Spleen (tissue), 13 donors: ENCODE measurements at places on chromosomes 2 and 18.

DNA sequence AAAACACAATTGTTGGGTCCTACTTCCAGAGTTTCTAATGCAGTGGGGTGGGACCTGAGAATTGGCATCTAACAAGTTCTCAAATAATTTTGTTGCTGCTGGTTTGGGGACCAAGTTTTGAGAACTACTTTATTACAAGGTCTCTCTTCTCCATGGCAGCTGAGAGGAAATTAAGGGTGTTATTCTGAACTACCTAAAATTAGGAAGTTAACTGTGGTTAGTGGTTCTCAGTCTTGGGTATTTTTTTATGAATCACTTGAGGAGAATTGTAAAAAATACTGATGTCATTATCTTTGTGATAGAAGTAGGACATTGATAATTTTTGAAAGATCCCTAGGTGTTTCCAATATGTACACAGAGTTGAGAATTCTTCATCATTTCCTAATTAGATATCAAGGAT, 210.2 kb downstream of the MC4R start:
- DNase-seq: no peak

GRCh38 chr2:10794876-10795275, 17.7 kb downstream of the PDIA6 start:
- no peak for DNase-seq

GRCh38 chr2:161228511-161229240, 68.4 kb downstream of the TANK start:
- no peak for DNase-seq

DNA sequence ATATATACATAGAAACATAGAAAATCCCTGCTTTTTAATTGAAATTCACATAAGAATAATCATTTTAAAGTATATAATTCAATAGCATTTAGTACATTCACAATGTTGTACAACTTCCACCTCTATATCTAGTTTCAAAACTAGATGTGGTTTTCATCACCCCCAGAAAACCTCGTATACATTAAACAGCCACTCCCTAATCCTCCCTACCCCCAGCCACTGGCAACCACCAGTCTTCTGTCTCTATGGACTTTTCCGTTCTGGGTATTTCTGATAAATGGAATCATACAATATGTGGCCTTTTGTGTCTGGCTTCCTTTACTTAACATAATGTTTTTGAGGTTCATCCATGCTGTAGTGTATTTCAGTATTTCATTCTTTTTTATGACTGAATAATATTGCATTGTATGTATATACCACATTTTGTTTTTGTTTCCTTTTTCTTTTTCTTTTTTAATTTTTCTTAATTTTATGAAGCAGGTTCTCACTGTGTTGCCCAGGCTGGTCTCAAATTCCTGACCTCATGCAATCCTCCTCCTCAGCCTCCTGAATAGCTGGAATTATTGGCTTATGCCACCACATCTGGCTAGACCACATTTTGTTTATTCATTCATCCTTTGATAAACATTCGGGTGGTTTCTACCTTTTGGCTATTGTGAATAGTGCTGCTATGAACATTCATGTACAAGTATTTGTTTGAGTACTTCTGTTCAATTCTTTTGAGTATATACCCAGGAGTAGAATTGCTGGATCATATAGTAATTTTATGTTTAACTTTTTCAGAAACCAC, 50.6 kb upstream of the RNF152 start:
- DNase-seq: no peak

DNA sequence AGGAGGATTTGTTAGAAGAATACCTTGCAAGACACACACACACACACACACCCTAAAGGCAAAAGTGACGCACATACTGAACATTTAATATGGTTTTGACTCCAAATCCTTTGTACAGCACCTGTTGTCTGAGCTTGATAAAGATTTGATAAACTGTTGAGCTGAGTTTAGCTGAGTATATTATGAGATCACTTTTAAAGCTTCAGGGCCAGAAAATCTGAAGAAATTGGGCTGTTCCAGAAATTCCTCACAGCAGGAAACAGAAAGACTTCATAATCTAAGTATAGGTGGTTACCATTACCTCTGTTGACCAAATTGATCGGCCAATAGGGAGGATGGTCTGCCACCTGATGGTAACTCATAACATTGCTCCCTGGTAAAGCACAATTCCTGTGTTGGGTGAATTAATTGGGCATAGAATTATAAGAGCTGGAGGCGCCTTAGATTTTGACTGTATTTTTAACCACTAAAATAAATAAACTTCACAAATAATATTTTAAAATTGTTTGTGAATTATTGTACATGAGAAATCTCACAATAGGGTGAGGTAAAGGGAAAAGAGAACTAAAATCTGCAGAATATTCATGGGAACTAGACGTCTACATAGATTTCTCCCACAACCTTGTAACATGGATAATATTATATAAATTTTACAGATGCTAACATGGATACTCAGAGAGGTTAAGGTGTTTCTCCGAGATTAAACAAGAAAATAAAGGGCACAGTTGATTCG, 21.8 kb upstream of the RPIA start:
- DNase-seq: no peak

- DNase-seq: no peak
Measured at GRCh38 chr2:67625690-67626475, 228.8 kb downstream of the ETAA1 start.

DNA sequence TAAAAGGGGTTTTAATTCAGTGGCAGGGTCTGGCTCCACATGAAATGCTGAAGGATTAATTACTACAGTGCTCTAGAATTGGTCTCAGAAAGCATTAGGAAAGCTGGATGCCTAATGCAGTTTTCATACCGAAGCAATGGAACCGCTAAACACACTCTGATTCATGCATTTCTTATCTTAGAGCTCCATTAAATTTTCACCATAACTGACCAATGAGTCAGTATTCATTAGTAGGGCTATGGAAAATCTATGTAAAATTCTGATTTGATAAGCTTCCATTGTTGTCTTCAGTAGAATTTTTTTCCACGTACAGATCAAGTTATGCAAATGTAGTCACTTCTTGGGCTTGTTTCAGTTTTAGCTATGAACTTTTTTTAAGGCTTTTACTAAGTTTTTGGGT, 359.9 kb downstream of the ARHGAP15 start:
- DNase-seq: no peak

GRCh38 chr2:128720080-128721022, 401.7 kb upstream of the HS6ST1 start:
- no peak for DNase-seq

DNA sequence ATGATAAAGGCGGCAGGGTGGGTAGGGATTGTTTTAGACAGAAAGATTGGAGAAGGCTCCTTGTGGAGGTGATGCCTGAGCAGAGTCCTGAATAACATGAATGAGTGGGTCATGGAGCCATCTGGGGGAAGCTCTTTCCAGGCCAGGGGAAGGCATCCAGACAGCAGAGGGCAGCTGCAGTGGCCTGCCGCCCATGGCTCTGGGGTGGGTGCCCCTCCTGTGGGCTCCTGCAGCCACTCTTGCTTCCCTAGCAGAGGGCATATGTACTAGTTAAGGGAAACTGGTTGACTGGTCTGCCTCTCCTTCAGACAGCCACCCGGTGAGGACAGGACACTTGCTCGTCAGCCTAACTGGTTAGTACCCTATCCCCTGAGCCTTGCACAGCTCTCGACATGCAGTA, 46.5 kb upstream of the SLC1A4 start:
- no peak for DNase-seq

DNA sequence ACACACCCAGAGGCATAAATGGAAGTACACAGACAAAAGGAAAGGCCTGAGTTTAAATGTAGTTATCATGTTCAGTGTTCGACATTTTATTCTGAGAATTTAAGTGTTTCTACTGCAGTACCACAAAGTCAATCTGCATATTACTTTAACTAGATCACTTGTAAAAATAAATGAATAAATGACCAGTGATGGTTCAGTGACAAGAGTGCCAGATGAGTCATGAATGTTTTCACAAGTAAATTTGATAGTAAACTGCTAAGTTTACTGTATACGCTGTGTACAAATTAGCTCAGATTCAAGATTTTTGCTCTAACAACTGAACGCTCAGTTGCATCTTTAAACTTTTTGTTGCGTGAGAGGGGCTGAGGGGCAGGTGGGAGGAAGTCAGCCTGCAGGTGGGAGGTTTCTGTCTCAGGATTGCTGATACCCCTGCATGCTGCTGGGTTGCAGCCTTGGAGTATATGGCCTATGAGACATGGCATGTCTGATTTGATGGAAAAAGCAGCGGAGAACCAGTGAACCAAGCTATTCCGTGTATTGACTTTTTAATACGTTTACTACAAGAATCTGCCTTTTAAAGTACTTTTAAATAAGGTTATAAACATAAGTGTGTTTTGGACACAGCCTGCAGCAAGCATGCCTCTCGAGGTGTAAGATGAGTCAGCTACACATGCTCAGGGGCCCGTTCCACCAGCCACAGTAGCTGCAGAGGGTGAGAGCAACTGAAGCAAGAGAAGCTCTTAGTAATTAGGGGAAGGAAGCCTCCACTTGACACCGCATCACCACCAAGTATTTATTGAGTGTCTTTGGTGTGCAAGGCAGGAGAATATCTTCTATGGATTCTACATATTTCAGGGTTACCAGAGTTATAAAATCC, 245.1 kb downstream of the NEDD4L start:
- no peak for DNase-seq

- no peak for DNase-seq
Measured at GRCh38 chr2:65403529-65403915, 28.9 kb downstream of the SPRED2 start.

GRCh38 chr2:5125017-5125730, 567.0 kb upstream of the SOX11 start:
- no peak for DNase-seq

DNA sequence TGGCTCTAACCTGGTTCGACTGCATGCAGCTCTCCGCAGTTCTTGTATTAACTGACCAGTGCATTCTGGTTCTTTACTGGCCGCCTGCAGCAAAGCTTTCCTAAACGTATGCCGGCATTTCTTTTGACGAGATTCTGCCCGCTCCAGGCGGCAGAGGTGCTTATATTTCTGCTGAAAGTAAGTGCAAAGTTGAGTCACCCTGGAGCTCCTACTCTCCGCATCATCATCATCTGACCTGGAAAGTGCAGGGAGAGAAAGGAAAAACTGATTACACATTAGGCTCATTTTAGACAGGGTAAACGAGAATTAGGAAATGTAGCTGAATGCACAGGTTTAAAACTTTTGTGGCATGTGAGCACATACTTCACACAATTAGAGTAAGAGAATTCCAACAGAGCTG, 57.9 kb downstream of the INO80D start:
- DNase-seq: no peak

GRCh38 chr18:75491361-75491760, 63.9 kb upstream of the SMIM21 start:
- DNase-seq: no peak

- no peak for DNase-seq
Measured at GRCh38 chr18:44556296-44556695, 124.4 kb upstream of the SETBP1 start.

GRCh38 chr2:225112362-225113126, 70.3 kb upstream of the DOCK10 start:
- no peak for DNase-seq

DNA sequence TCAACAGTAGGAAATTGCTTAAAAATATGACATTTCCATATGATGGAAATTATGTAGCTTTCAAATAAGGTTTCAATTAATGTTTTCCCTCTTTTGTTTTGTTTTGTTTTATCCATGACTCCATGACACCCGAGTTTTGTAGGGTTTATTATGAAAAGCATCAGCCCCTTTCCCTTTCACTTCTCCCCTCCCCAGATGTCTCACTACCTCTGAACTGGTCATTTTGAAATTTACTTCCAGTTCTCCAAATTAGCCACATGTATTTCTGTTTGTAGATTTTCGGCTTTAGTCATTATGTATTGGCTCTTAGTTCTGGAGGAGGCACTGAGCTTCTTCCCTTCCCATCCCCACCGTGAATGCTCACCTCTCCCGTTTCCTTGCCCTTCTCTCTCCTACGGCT, 18.6 kb upstream of the VPS4B start:
- no peak for DNase-seq

DNA sequence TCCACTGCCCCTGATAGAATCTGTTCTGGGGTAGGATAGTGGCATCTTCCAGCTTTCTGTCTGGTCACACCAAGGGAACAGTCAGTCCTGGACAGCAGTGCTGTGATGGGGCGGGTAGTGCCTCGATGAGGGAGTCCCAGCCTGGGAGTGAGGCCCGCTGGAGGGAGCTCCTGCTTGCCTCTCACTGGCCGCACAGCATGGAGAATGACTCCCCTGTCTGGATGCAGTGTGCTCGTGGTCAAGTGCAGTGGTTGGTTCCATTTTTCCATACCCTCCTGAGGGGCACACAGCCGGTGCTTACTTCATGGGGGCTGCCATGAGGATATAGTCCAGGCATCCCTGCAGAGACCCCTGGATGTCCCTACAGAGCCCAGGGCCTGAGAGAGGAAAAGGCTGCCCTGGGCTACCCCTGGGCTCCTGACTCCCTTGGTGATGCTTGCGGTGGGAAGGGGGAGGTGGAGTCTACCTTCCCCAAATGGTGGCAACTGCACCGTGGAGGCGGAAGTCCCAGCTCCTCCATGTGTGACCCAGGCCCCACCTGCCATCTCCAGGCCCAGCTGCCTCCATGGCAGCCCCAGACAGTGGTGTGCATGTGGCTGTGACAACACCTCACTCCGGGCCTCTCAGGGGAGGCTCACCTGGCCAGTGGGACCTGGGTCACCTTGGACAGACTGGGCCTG, 212.5 kb downstream of the GLI2 start:
- no peak for DNase-seq

DNA sequence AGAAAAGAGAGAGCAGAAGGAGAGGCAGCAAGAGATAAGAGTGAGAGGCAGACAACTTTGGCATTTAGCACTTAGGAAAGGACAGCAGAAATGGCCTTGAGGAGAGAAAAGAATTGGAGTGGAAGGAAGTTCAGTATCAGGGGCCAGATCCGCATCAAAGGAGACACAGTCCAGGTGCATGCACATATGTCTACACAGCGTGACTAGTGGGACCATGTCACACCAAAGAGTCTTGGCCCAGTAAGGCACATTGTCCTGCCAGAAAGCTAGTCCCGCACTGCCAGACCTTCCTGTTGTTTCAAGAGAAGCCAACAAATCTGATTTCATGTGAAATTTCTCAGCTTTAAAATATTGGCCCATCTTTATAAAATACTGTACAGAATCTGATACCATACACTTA, 8.5 kb upstream of the STK39 start:
- no peak for DNase-seq

DNA sequence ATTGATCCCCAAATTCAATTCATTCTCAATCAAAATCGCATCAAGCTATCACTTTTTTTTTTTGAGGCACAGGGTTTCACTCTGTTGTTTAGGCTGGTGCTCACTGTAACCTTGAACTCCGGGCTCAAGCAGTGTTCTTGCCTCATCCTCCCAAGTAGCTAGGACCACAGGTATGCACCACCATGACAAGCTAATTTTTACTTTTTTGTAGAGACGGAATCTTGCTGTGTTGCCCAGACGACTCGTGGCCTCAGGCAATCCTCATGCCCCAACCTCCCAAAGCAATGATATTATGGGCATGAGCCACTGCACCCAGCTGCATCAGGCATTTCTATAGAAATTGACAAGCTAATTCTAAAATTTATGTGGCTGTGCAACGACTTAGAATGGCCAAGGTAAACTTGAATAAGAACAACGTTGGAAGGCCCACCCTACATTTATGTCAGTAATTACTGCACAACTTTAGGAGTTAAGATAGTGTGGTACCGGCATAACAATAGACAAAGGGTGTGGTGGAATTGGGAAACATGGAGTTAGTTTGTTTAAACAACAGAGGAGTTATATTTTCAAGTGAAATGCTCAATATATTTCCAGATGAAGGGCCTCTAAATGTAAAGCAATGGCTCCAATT, 78.2 kb downstream of the NPAS2 start:
- DNase-seq: no peak
